ENCODE measurements at places on chromosomes 4 and X. TPM values are rescaled to one million over a fixed set of nuclear protein-coding genes. Genes with fewer than 3 reads are reported as not detected.

The PDE6B gene
- 16.1 TPM for total RNA-seq

The ZNF185 gene
- 0.82 TPM for total RNA-seq

The IL2 gene
- total RNA-seq, result 165 TPM

The ATP8A1 gene
- 23.9 TPM for total RNA-seq

The CLGN gene
- total RNA-seq, result 0.10 TPM

The TMEM47 gene
- total RNA-seq, result not detected

The CFAP47 gene
- total RNA-seq, result not detected

The GABRE gene
- total RNA-seq, result not detected

The SHROOM2 gene
- not detected for total RNA-seq

- no peaks in the 10 kb centered on the region for H3K36me3 ChIP-seq
- H3K4me3 ChIP-seq, result no peak overlapping the region
- H3K27me3 ChIP-seq, result no peaks in the 10 kb centered on the region
- no peak for DNase-seq
Measured at GRCh38 chr4:45293335-45293734, 567.0 kb upstream of the GNPDA2 start.

GRCh38 chr4:182042945-182043344 is 200.3 kb upstream of the TENM3 start:
- H3K27me3 ChIP-seq, result no peaks in the 10 kb centered on the region
- no peaks in the 10 kb centered on the region for H3K36me3 ChIP-seq
- no peak overlapping the region for H3K27ac ChIP-seq
- H3K4me1 ChIP-seq, result no peaks in the 10 kb centered on the region

- no peak for DNase-seq
- H3K36me3 ChIP-seq, result peaks cover 21% of the 10 kb centered on the region
- H3K4me3 ChIP-seq, result peak overlapping the region; percentile 92
Measured at GRCh38 chrX:77900688-77901087, 1.4 kb downstream of the COX7B start.

DNA sequence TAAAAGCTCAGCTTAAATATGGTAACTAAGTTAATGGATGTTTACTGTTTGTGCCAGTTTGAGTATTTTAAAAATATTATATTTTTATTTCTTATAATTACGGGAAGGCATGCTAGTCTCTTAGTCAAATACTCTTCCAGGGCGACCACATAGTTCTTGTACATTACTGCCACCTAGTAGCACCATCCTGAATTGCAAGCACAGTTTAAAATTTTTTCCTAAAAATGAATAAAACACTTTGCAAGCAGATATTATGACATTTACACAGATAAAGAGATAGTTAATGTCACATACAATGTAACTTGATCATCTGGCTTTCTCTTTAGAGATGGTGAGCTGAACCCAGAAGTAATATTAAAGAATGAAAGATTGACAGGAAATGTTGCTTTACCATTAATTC is 11.5 kb downstream of the NDP start:
- no peak overlapping the region for H3K27ac ChIP-seq
- no peaks in the 10 kb centered on the region for H3K36me3 ChIP-seq
- no peaks in the 10 kb centered on the region for H3K27me3 ChIP-seq
- H3K4me1 ChIP-seq, result no peaks in the 10 kb centered on the region

DNA sequence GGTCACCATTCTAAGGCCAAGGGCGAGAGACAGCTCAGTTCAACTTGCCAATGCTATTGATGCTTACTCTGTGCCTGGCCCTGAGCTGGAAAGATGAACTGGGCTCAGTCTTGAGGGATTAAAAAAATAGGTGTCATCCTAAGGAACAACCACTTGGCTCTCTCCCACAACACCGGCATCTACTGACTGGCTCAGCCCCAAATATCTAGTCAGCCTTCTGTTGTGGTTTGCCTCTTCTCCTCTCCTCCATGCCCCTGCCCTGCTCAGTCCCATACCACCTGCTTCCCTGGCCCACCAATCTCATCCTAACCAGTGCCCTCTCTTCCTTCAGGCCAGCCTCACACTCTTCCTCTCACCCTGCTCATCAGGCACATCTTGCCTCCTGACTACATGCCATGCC is 29.6 kb downstream of the KDM5C start:
- H3K27ac ChIP-seq, result no peak overlapping the region
- H3K36me3 ChIP-seq, result peaks cover 12% of the 10 kb centered on the region
- H3K4me3 ChIP-seq, result no peak overlapping the region
- no peak for DNase-seq

DNA sequence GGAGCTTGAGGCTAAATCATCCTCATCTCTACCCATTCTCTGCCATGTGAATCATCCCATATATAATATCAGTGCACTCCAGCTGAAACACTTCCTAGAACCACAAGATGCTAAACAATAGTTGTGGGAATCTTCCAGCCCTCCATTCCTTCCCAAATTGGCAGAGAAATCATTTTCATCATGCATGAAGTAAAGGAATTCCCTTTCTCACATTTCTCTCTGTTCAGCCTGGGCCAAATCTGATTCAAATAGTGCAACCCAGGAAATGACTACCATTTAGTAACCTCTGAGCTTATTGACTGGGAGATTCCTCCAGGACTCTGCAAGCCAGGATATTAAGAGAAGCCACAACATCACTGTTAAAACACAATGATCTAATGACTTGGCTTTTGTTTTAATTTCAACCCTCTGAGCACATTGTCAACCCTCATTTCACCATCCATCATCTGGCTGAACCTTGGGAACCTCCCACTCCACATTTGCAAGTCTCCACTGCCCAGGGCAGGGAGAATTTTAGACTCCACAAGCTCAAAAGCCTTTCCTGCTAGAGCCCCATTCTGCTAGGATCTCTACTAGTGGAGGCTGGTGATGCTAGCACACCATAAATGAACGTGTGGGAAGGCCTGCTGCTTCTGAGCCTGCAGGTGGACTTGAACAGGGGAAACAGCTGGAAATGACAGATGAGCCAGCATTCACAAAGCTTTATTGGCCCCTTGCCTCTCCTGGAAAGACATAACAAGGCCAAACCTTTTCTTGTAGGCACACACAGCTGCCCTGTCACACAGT is 133.9 kb downstream of the TET2 start:
- peak overlapping the region; percentile 58 for H3K27ac ChIP-seq
- peaks cover 26% of the 10 kb centered on the region for H3K4me1 ChIP-seq
- no peaks in the 10 kb centered on the region for H3K27me3 ChIP-seq
- peaks cover 13% of the 10 kb centered on the region for H3K36me3 ChIP-seq

GRCh38 chr4:129095811-129096454 is at the start of gene C4orf33:
Gene C4orf33 (plus strand): TSS chr4:129096152. CDS start chr4:129102611, 6,459 bp downstream.
- H3K4me3 ChIP-seq, result peak within 1 kb of the TSS; percentile 87
- peak within 1 kb of the TSS; percentile 90 for H3K27ac ChIP-seq
- no peaks in the 10 kb centered on the region for H3K36me3 ChIP-seq
- H3K4me1 ChIP-seq, result peaks cover 20% of the 10 kb centered on the region
- DNase-seq, result peak; percentile 87

GRCh38 chr4:130008461-130008860 is 912.5 kb downstream of the C4orf33 start:
- H3K4me3 ChIP-seq, result no peak overlapping the region
- H3K27me3 ChIP-seq, result no peaks in the 10 kb centered on the region
- H3K36me3 ChIP-seq, result no peaks in the 10 kb centered on the region
- H3K27ac ChIP-seq, result no peak overlapping the region

DNA sequence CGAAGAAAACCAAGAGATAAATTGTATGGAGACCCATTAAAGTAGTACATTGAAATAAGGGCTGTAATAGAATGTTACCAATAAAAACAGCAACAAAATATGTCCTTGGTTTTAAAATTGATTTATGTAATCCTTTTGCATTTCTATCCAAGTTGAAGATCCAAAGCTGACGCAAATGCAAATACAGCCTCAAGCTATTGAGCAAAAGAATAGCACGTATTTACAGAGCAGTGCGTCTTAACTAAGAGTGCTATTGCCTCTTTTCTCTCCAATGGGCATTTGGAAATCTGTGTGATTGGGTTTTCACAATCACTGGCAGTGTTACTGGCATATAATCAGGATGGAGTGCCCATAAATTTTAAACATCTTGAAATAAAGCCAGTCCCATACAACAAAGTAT is 417.4 kb downstream of the TLL1 start:
- H3K27me3 ChIP-seq, result no peaks in the 10 kb centered on the region
- no peaks in the 10 kb centered on the region for H3K4me1 ChIP-seq
- no peak overlapping the region for H3K4me3 ChIP-seq
- no peak for DNase-seq
- H3K36me3 ChIP-seq, result no peaks in the 10 kb centered on the region
- H3K27ac ChIP-seq, result no peak overlapping the region

GRCh38 chr4:173448608-173449379 is 49.9 kb upstream of the SCRG1 start:
- no peak overlapping the region for H3K27ac ChIP-seq
- H3K4me3 ChIP-seq, result no peak overlapping the region
- DNase-seq, result no peak
- no peaks in the 10 kb centered on the region for H3K4me1 ChIP-seq
- no peaks in the 10 kb centered on the region for H3K27me3 ChIP-seq
- no peaks in the 10 kb centered on the region for H3K36me3 ChIP-seq

GRCh38 chr4:73844806-73845205 is 8.3 kb upstream of the PF4V1 start:
- H3K4me1 ChIP-seq, result no peaks in the 10 kb centered on the region
- no peak for DNase-seq
- H3K36me3 ChIP-seq, result no peaks in the 10 kb centered on the region
- H3K4me3 ChIP-seq, result no peak overlapping the region
- H3K27ac ChIP-seq, result no peak overlapping the region

DNA sequence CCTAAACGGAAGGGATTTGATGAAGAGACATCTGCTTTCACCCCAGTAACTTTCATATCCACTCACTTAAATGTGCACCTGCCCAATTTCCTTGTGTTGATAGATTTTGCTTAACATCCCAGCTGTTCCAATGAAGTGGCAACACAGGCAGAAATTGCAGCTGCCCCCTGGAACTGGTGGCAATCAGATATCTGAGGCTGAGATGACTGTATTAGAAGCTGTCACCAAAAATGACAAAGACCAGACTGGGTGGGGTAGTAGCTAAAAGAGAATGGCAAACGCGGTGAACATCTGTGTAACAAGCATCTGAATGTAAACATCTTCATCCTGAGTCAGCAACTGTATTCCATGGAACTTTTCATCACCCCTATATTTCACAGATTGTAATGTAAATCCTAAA is 17.1 kb downstream of the GABRA2 start:
- H3K27ac ChIP-seq, result no peak overlapping the region
- H3K36me3 ChIP-seq, result no peaks in the 10 kb centered on the region
- no peak for DNase-seq

DNA sequence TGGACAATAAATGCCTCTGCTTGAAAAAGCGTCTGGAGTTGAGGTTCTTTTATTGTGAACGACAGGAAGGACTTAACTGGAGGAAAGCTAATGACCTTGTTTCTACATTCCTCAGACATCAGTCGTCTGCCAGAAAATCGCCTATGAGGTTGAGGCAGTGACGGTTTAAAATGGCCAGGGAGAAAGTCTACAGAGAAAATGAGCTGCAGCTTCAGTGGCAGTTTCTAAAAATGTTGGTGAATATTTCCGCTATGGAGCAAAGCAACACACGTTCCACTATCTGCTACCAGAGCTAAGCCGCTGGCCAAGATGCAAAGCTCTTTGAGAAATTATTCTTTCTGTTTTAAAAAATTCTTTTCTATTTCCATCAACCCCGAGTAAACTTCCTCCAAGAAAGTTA is 116.9 kb upstream of the GALNT7 start:
- peaks cover 8% of the 10 kb centered on the region for H3K27me3 ChIP-seq
- H3K4me1 ChIP-seq, result no peaks in the 10 kb centered on the region
- H3K36me3 ChIP-seq, result no peaks in the 10 kb centered on the region
- no peak overlapping the region for H3K27ac ChIP-seq
- H3K4me3 ChIP-seq, result no peak overlapping the region
- DNase-seq, result no peak

GRCh38 chr4:113639326-113639725 is 122.2 kb downstream of the CAMK2D start:
- no peak overlapping the region for H3K4me3 ChIP-seq
- no peak for DNase-seq
- no peak overlapping the region for H3K27ac ChIP-seq

GRCh38 chr4:107472265-107472948 is 247.6 kb downstream of the PAPSS1 start:
- peaks cover 2% of the 10 kb centered on the region for H3K27me3 ChIP-seq
- no peak overlapping the region for H3K27ac ChIP-seq
- no peaks in the 10 kb centered on the region for H3K4me1 ChIP-seq
- H3K36me3 ChIP-seq, result no peaks in the 10 kb centered on the region
- DNase-seq, result no peak

DNA sequence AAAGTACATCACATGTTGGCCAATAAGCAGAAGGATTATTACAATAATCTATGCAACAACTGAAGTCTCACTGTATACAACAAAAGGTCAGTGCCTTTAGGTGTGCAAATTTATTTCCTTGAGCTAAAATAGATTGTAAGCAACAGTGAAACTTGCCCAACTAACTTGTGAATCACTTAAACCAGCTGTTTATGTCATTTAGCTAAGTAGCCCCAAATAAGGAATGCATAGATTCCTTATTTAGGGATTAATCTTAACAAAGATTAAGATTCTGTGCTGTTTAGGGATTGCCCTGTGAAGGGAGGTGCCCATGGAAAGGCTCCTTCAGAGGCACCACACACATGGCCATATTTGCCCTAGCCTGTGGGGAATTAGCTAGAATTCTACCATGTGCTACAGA is 168.6 kb downstream of the MAML3 start:
- no peak overlapping the region for H3K27ac ChIP-seq
- peaks cover 4% of the 10 kb centered on the region for H3K27me3 ChIP-seq
- peaks cover 6% of the 10 kb centered on the region for H3K4me1 ChIP-seq

DNA sequence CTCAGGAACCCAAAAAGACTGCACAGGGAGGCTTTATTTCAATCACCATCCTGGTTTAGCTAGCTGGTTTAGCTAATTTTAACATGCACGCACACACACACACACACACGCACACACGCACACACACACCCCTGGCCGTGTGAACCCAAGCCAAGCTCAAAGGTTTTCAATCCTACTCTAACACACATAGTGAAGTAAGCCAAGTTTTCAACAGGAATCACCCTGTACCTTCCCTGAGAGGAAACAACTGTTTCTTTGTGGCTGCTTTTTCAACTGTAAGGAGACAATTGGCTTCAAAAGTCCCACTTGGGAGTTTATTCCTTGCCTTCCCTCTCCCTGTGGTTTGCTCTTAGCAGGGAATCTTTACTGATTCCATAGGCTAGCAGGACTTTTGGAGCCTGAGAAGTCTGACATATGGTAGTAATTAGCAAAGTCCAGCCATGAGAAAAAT is 98.9 kb upstream of the BMP3 start:
- DNase-seq, result no peak
- H3K4me3 ChIP-seq, result no peak overlapping the region
- no peak overlapping the region for H3K27ac ChIP-seq
- no peaks in the 10 kb centered on the region for H3K36me3 ChIP-seq
- H3K27me3 ChIP-seq, result no peaks in the 10 kb centered on the region
- no peaks in the 10 kb centered on the region for H3K4me1 ChIP-seq

DNA sequence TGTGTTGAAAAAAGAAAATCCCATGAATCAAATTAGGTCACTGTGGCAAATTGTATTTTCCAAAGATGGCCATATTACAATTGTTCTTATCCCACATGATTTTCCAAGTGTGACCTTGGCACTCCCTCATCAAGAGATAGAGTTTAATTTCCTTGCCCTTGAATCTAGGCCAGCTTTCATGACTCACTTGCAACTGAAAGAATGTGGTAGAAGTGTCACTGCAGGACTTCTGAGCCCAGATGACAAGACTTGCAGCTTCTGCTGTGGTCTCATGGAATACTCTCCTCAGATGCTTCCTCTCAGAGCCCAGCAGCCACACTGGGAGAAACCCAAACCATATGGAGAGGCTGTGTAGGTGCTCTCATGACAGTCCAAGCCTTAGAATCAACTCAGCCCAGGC is 139.0 kb downstream of the ADAMTS3 start:
- H3K4me1 ChIP-seq, result no peaks in the 10 kb centered on the region
- H3K4me3 ChIP-seq, result no peak overlapping the region
- no peak for DNase-seq

GRCh38 chr4:14582677-14583076 is 419.6 kb upstream of the CPEB2 start:
- H3K36me3 ChIP-seq, result no peaks in the 10 kb centered on the region
- H3K27ac ChIP-seq, result no peak overlapping the region
- DNase-seq, result no peak
- H3K4me3 ChIP-seq, result no peak overlapping the region
- no peaks in the 10 kb centered on the region for H3K4me1 ChIP-seq
- H3K27me3 ChIP-seq, result no peaks in the 10 kb centered on the region

Data from activated CD4-positive, alpha-beta memory T cell treated with anti-CD3 and anti-CD28 coated beads for 36 hours (primary cell).